Mesothelial cell of epicardium (in vitro differentiated cells): ENCODE measurements at places on chromosomes 3 and 15. TPM values are rescaled to one million over a fixed set of nuclear protein-coding genes. Genes with fewer than 3 reads are reported as not detected.

The SOX2 gene
- total RNA-seq = 0.09 TPM in 2 of 3 replicates, not detected in the other

The LRRC2 gene
- total RNA-seq = 0.87 to 1.7 TPM (median 0.97 TPM) in 3 replicates

The MYZAP gene
- 3.3 to 3.9 TPM (median 3.8 TPM) in 3 replicates for total RNA-seq

The GABRB3 gene
- total RNA-seq = 2.8 to 3.4 TPM (median 3.1 TPM) in 3 replicates

The GOLGA6D gene
- 0.16 to 0.18 TPM in 2 of 3 replicates, not detected in the other for total RNA-seq

The KLHL6 gene
- total RNA-seq = 0.05 to 0.16 TPM (median 0.07 TPM) in 3 replicates

The ALPK3 gene
- 29.7 to 31.3 TPM (median 30.5 TPM) in 3 replicates for total RNA-seq

- no peaks in the 10 kb centered on the region for H3K36me3 ChIP-seq
- H3K27me3 ChIP-seq = no peaks in the 10 kb centered on the region
- H3K27ac ChIP-seq = no peak overlapping the region
- no peak for DNase-seq
Measured at GRCh38 chr3:52352566-52352965, 36.4 kb downstream of the DNAH1 start.

- H3K4me1 ChIP-seq = no peaks in the 10 kb centered on the region
- H3K4me3 ChIP-seq = no peak overlapping the region
- no peak for DNase-seq
Measured at GRCh38 chr3:184218814-184219213, 10.6 kb upstream of the VWA5B2 start.

DNA sequence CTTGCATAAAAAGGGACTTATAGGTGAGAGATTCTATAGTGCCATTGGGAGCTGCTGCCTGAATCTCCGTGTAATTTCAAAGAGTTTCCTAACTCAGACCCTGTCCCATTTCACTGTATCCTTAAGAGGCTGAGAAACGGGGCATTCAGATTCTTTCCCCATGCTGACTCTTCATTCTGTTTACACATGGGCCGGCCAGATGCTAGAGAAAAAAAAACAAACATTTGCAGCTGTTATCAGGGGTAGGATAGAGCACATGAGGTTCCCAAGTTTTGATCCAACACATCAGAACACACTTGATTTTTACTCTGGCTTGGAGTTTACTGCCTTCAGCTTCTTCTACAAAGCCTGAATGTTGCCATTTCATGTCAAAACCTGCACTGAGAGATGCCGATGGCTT lies 215.9 kb upstream of the TPRG1 start:
- no peak overlapping the region for H3K27ac ChIP-seq
- DNase-seq = no peak
- no peaks in the 10 kb centered on the region for H3K4me1 ChIP-seq
- no peak overlapping the region for H3K4me3 ChIP-seq
- no peaks in the 10 kb centered on the region for H3K27me3 ChIP-seq

DNA sequence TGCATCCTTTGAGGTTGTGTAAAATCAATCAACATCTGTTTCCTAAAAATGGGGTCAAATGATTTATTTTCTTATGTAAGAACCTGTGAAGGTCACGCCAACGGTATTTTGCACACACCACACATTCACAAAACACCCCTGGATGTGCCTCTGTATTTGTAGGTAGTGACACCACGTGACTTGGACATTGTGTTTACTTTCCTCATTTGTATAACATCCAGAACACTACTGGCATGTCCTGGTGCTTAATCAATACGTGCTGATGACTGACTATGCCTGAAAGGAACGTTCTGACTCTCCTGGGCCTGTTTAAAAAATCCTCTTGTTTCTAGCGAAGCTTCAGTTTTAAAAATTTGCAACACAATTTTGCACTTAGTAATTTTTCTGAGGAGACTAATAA lies 3.4 kb upstream of the TAFA4 start:
- H3K27ac ChIP-seq = no peak overlapping the region
- DNase-seq = no peak
- H3K27me3 ChIP-seq = peaks cover 82% of the 10 kb centered on the region
- H3K36me3 ChIP-seq = no peaks in the 10 kb centered on the region
- peaks cover 7% of the 10 kb centered on the region for H3K4me1 ChIP-seq

DNA sequence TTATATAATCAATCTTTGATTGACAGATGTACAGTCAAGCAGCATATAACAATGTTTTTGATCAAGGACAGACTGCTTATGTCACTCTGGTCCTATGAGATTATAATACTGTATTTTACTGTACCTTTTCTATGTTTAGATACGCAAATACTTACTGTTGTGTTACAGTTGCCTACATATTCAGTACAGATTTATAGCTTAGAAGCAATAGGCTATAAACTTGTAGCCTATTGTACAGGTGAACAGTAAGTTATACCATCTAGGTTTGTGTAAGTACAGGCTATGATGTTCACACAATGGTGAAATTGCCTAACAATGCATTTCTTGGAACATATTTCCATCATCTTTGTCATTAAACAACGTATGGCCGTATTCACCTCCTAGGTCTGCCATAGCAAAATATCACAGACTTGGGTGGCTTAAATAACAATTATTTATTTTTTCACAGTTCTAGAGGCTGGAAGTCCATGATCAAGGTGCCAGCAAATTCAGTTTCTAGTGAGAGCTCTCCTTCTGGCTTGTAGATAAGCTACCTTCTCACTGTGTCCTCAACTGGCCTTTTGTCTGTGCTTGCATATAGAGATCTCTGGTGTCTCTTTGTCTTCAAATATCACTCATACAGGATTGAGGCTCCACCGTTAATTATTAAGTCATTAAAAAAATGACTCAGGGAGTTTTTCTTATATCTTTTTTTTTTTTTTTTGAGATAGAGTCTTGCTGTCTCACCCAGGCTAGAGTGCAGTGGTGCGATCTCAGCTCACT lies 89.1 kb downstream of the EBLN2 start:
- H3K4me1 ChIP-seq = peaks cover 50% of the 10 kb centered on the region
- no peak overlapping the region for H3K27ac ChIP-seq
- H3K4me3 ChIP-seq = no peak overlapping the region
- H3K27me3 ChIP-seq = peaks cover 3% of the 10 kb centered on the region
- DNase-seq = no peak

- H3K27me3 ChIP-seq = no peaks in the 10 kb centered on the region
- no peak overlapping the region for H3K27ac ChIP-seq
- DNase-seq = no peak
- H3K4me1 ChIP-seq = peaks cover 13% of the 10 kb centered on the region
- no peak overlapping the region for H3K4me3 ChIP-seq
Measured at GRCh38 chr15:39270934-39271333, 309.9 kb upstream of the THBS1 start.
